ENCODE measurements at places on chromosomes 16 and 17.
A peak's percentile ranks its signal among the peaks of the same experiment; 100 is the strongest.

DNA sequence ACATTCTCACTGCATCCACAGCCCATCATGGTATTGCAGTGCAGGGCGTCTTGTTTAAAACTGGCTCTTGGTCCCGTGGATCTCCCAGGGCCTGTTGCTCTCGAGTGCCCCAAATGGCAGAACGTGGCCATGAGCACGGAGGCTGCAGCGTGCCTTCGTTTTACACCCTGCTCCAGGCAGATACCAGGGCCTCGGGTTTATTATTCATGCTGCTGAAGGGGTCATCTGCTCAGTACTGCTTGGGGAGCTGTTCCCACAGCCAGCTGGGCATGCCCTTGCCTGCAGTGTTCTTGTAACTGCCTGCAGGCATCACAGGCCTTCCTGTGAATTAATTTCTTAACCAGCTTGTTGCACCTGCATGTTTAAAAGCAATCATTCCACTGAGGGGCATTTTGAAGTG, 129.7 kb upstream of the CHMP6 start:
- DNase-seq: peak; percentile 53

DNA sequence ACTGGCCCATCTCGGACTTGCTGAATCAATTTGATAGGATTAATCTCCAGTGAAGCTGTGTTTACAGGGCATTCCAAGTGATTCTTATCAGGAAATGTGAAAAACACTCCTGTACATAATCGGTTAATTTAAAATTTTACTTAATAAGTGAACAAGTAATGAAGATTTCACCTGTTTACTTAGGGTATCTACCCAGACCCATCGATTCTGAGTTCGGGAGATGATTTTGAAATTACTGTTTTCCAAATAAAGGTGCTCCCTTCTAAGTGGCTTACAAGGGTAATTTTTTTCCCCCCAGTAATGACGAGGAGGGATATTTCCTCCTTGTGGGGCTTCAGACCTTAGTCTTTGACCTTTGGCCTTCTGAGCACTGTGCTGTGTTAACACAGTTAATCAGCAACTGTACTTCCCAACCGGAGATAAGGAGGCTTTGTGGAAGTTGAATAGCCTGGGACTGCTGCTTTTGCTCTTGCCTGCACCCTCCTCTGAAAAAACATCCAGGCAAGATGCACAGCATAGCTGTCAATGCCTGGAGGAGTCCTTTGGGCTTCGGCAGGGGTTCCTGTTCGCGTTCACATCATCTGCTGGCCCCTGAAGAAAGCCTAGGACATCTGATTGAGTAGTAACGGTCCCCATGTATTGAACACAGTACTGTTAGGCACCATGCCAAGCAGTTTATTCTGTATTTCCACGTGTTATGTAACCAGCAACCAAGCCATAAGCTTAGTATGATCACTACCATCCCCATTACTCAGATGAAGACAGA, 1.8 kb downstream of the FAHD1 start:
- no peak for DNase-seq

DNA sequence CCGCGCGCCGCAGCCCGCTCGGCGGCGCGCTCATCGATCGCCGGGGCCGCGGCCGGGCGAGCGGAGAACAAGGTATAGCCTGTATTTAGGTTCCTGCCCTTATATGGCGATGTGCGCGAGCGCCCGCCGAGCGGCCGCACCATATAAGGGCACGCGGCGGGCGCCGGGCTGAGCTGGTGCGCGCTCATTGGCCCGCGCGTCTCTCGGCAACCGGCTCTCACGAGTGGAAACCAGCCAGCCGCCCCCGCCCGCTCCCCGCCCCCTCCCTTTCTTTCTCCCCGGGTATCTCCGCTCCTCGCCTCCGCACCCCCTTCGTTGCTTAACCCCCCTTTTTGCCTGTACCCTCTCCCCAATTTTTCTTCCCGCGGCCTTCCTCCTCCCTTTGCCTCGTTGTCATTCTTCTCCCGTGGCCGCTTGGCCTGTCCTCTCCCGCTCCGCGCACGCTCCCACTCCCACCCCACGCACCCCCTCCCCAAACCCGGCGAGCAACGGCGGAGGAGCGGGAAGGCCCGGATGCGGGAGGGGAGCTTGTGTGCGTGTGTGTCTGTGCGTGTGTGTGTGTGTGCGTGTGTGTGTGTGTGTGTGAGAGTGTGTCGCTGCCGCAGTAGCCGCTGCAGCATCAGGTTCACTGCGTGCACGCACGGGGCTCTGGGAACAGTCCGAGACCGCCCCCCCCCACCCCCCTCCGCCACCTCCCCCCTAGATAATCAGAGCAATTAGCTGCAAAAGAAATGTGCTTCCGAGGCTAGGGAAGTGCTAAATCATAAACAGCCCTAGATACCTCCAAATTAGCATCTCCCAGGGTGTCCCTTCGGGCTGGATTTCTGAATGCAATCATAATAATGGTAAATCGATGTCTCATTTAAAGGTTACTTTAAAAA, 13.5 kb upstream of the CBX8 start:
- DNase-seq: peak; percentile 42

DNA sequence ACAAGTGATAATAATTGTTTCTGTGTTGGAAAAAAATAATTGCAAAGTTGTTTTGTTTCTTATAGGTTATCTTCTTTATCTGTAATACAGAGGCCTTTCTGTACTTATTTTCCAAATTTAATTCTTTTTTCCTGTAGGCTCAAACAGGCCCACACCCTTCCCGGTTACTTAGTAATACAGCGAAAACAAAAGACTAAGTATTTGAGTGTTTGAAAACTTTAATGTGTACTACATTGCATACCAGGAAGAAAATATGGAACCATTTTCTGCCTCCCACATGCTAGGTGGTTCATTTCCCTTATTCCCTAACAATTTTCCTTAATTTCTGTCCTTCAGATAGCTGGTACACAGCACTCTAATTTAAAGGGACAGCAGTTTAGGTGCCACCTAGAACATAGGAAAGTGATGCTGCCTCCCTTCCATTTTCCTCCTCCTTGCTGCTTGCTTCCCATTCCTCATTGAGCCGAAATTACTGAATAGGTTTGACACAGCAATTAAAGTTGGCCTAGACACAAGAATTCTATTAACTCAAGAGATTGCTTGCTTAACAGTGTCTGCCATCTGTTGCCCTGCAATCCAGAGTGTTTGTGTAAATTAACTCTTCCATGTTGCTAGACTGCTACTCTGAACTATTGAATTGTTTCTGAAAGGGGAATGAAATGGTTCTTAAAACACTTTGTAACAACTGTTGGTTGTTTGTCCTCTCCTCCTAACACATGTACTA, 24.2 kb downstream of the CYB5B start:
- no peak for DNase-seq

DNA sequence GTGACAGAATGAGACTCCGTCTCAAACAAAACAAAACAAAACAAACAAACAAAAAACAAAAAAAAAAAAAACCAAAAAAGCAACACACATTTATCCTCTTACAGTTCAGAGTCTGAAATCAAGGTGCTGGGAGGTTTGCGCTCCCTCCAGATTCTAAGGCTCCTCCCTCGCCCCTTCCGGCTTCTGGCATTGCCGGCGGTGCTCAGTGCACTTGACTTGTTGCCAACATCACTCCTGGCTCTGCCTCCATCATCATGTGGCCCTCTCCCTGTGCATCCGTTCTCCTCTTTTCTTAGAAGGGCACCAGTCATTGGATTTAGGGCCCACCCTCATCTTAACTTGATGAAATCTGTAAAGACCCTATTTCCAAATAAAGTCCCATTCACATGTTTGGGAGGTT, 73.8 kb downstream of the RBFOX3 start:
- DNase-seq: no peak

GRCh38 chr16:55116165-55116920, 185.7 kb downstream of the IRX5 start:
- DNase-seq: no peak

DNA sequence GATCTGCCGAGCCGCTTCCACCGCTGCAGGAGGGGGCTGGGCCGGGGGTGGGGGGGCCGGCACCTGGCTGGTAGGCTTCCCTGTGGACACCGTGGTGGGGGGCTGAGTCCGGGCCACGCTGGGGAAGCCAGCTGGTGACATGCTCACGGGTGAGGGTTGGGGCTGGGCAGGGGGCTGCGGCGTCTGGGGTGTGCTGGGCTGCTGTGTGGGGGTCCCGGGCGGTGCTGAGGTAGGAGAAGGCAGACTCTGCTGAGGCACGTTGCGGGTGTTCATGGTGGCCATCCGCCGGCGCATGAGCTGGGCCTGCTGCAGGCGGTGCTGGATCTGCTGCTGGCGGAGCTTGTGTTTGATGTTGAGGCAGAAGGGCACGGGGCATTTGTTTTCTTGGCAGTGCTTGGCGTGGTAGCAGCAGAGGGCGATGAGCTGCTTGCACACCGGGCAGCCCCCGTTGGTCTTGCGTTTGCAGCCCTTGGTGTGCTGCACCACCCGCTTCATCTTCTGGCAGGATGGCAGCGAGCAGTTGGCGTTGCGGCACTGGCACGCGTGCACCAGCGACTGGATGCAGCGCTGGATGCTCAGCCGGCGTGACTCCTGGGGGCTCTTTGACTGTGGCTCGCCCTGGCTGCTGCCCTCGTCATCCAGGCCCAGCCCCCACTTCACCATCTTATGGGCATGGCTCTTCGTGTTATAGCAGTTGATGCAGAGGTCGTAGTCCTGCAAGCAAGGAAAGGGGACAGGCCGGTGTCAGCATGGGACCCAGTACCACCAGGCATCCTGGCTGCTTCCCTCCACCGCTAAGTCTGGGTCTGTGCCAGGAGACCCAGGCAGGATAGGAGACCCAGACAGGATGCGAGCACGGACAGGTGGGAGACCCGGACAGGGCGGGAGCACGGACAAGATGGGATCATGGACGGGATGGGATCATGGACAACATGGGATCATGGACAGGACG, 12.1 kb upstream of the TRAP1 start:
- DNase-seq: no peak

DNA sequence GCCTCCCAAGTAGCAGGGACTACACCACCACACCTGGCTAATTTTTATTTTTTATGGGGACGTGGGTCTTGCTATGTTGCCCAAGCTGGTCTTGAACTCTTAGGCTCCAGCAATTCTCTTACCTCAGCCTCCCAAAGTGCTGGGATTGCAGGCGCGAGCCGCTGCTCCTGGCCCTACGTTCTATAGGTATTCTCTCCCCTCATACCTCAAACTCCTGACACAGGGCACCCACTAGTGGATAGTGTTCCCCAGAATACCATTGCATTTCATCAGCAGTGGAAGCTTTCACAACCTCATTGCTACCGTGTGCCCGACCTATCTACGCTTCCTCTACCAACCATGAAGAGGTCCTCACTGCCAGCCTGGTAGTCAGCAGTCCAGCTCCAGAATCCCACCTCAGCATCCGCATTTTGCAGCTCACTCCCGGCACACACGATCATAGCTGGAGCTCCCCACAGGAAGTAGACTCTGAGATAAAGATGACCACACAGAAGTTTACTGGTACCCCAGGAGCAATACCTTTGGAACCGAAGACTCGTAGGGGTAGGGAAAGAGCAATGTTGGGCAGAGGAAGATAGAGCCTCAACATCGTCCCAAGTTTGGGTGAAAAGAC, 9.3 kb downstream of the CTRB2 start:
- DNase-seq: no peak

- DNase-seq: no peak
These were observed 18.3 kb downstream of the POLR3K start for GRCh38 chr16:35011-35677.

DNA sequence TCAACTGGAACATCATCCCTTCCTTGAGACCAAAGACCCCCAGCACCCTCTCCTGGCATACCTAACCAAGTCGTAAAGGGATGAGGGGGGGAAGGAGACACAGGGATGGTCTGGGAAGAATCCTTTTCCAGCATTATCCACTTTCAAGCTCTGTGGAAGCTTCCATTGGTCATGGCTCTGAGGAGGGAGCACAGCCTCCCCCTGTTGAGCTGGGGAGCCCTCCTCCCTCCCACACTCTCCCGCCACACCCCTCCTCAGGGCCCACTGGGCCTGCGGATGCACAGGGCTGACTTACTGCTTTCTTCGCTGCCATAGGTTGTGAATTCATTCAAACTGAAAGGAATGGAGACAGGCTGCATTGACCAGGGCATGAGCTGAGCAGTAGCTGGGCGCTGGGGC, 12.4 kb downstream of the CSF3 start:
- DNase-seq: no peak

DNA sequence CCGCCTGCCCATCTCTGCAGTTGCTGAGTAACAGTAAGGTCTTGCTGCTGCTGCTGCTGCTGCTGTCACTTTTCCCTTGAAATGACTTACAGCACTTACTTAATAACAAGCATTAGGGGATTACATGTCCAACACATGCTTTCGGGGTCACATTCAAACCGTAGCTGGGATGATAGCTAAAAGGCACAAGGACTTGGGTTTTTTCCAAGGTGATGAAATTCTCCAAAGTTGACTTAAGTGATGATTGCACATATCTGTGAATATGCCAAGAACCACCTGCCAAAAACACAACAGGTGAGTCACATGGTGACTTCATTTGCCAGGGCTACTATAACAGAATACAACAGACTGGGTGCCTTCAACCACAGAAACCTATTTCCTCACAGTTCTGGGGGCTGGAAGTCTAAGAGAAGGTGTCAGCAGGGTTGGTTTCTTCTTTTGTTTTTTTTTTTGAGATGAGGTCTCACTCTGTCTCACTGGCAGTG, 121.9 kb upstream of the TNRC6C start:
- no peak for DNase-seq

DNA sequence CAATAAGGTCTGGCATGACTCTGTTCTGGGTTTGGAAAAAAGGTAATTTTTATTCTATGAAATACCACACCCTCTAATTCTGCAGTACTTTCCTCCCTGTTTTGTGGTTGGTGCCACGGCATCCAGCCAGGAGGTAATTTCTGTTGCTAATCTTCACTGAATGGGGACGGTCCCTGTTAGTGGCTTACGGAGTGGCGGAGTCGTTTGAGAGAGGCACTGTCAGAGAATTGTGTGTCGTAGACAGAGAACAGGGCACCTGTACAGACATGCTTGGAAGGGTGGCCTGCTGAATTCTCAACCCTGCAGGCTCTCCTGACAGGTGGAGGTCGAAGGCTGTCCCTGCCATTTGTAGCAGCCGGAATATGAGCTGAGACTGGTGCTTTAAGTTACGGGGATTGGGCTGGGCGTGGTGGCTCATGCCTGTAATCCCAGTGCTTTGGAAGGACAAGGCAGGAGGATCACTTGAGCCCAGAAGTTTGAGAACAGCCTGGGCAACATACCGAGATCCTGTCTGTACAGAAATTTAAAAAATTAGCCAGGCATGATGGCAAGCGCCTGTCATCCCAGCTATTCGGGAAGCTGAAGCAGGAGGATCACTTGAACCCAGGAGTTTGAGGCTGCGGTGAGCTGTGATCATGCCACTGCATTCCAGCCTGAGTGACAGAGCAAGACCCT, 33.2 kb downstream of the EEF2K start:
- no peak for DNase-seq

DNA sequence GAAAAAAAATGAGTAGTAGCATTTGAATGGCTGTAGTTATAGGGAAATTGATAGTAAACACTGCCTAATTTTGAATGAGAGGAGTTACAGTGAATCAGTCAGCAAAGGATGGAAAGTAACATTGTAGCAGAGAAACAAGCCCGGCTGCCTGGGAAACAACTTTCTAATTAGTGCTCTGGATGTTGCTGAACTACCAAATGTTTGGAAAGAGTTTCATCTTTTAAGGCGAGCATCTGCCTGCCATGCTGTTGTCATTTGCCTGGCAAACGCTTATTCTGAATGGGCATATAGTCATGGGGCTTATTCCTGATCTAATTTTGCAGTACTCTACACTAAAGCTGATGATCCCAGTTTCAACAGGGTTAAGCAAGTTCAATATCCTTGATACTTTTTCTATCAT, 138.6 kb downstream of the CDH11 start:
- DNase-seq: no peak

Measured in NCI-H187 treated with DMSO at 0.1 percent for 48 hours (cell line).